ENCODE measurements at places on chromosomes 6 and 20. TPM values are rescaled to one million over a fixed set of nuclear protein-coding genes. Genes with fewer than 3 reads are reported as not detected.
A peak's percentile ranks its signal among the peaks of the same experiment; 100 is the strongest.

FAM217B gene
- total RNA-seq = 15.1 TPM

FNDC11 gene
- total RNA-seq = 0.39 TPM

GNMT gene
- total RNA-seq = 2.2 TPM

AGER gene
- 53.1 TPM for total RNA-seq

BHLHE23 gene
- not detected for total RNA-seq

CLVS2 gene
- total RNA-seq = not detected

- no peak for DNase-seq
- H3K27me3 ChIP-seq = peaks cover 37% of the 10 kb centered on the region
- no peaks in the 10 kb centered on the region for H3K36me3 ChIP-seq
- no peak overlapping the region for H3K27ac ChIP-seq
- no peak overlapping the region for H3K4me3 ChIP-seq
Observed at GRCh38 chr6:27290065-27290849, 21.8 kb downstream of the POM121L2 start.

DNA sequence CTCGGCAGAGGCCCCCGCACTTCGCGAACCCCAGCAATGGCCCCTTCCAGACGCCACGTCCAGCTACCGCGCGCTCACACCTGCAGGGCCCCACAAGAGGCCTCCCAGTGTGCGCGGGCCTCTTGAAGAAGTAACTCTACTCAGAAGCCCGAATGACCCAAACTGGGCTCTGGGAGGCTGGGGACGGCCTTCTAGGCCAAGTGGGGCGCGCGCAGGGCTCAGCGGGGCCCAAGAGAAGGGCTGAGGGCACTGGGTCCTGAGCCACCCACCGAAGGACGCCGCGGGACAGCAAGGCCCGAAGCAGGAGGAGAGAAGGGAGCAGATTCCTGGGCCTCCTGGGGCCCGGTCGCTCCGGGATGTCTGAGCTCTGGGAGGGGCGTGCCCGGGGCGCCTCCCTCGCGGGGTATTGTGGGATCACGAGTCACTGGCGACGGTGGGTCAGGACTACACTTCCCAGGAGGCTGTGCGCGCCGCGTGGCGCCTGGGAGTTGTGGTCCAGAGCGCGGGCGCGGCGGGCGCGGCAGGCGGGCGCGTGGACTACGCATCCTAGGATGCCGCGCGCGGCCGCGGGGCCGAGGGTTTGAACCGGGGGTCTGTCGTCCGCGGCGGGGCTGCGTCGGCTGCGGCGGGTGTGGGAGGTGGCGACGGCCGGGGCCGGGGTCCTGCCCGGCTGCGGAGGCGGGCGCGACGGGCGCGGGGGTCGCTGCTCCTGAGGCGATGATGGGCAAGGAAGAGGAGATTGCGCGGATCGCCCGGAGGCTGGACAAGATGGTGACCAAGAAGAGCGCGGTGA lies at the start of gene TCEA2:
TSS of gene TCEA2 (plus strand) at position 603 of the 793 bp plus-strand sequence. CDS start at position 718, 115 bp downstream.
- peak within 1 kb of the TSS; percentile 37 for H3K4me3 ChIP-seq
- H3K27me3 ChIP-seq = no peaks in the 10 kb centered on the region
- peaks cover 16% of the 10 kb centered on the region for H3K4me1 ChIP-seq
- H3K27ac ChIP-seq = peak within 1 kb of the TSS; percentile 78
- H3K36me3 ChIP-seq = no peaks in the 10 kb centered on the region

GRCh38 chr20:41664584-41664983 lies 46.4 kb upstream of the CHD6 start:
- no peak overlapping the region for H3K4me3 ChIP-seq
- no peaks in the 10 kb centered on the region for H3K27me3 ChIP-seq
- no peak for DNase-seq

- no peak overlapping the region for H3K4me3 ChIP-seq
- DNase-seq = no peak
- H3K27me3 ChIP-seq = no peaks in the 10 kb centered on the region
- no peak overlapping the region for H3K27ac ChIP-seq
- no peaks in the 10 kb centered on the region for H3K36me3 ChIP-seq
- H3K4me1 ChIP-seq = peaks cover 12% of the 10 kb centered on the region
Observed at GRCh38 chr6:108684771-108685329, 124.1 kb downstream of the FOXO3 start.

- H3K4me1 ChIP-seq = no peaks in the 10 kb centered on the region
- H3K36me3 ChIP-seq = no peaks in the 10 kb centered on the region
- H3K4me3 ChIP-seq = no peak overlapping the region
- no peaks in the 10 kb centered on the region for H3K27me3 ChIP-seq
Observed at GRCh38 chr6:79861023-79861422, 86.3 kb downstream of the ELOVL4 start.

DNA sequence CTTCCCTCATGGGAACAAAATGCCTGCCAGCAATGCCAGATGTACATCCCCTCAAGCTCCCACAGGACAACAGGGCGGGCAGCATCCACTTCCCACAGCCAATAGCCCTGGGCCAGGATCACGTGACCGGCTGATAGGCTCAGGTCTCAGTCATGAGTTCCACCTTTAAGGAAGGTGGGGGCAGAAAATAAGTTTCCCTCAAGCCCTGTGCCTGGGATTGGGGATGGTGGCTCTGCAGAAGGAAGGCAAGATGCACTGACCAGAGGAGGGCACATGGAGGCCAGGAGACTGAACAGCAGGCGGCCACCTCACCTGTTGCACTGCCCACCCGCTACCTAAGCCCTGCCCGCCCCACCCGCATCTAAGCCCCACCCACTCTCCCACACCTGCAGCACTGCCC lies 149.1 kb downstream of the BMP7 start:
- no peak overlapping the region for H3K27ac ChIP-seq
- H3K4me1 ChIP-seq = no peaks in the 10 kb centered on the region
- DNase-seq = no peak

DNA sequence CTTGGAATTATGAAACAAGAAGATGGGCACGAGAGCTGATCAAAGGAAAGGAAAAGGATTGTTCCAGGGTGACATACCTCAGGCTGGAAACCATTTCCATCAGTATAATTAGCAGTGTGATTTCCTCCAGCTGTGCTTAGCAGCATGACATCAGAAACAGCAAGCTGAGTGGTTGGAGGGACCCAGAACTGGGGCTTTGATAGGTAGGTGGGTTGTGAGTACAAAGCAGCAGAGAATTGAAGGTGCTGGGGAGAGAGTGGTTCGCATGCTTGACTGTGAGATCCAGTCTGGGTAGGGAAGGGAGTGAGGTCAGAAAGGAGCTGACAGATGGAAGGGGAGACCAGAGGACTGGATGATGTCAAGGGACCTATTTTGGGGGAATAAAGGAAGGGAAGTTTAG lies 90.4 kb downstream of the CD164 start:
- no peaks in the 10 kb centered on the region for H3K4me1 ChIP-seq
- no peaks in the 10 kb centered on the region for H3K27me3 ChIP-seq
- H3K4me3 ChIP-seq = no peak overlapping the region
- DNase-seq = no peak
- no peaks in the 10 kb centered on the region for H3K36me3 ChIP-seq

GRCh38 chr6:50214937-50215336 lies 165.2 kb upstream of the DEFB112 start:
- no peak overlapping the region for H3K27ac ChIP-seq
- no peak for DNase-seq

- peak overlapping the region; percentile 92 for H3K27ac ChIP-seq
- H3K27me3 ChIP-seq = no peaks in the 10 kb centered on the region
- peaks cover 14% of the 10 kb centered on the region for H3K4me1 ChIP-seq
- no peak for DNase-seq
- H3K36me3 ChIP-seq = no peaks in the 10 kb centered on the region
- no peak overlapping the region for H3K4me3 ChIP-seq
Observed at GRCh38 chr6:106628658-106629102, 618 bp downstream of the RTN4IP1 start.
